Suppressor macrophage treated with lipopolysaccharide for 1 hour (primary cell): ENCODE measurements at places on chromosomes 13 and 19.
A peak's percentile ranks its signal among the peaks of the same experiment; 100 is the strongest.

- no peak for DNase-seq
Observed at GRCh38 chr19:9065457-9066014, 21.3 kb upstream of the OR1M1 start.

GRCh38 chr13:57631596-57632275 is at the start of gene PCDH17:
TSS of gene PCDH17 (plus strand) at chr13:57631744. CDS start at chr13:57632547, 803 bp downstream.
- peak; percentile 8 for DNase-seq

DNA sequence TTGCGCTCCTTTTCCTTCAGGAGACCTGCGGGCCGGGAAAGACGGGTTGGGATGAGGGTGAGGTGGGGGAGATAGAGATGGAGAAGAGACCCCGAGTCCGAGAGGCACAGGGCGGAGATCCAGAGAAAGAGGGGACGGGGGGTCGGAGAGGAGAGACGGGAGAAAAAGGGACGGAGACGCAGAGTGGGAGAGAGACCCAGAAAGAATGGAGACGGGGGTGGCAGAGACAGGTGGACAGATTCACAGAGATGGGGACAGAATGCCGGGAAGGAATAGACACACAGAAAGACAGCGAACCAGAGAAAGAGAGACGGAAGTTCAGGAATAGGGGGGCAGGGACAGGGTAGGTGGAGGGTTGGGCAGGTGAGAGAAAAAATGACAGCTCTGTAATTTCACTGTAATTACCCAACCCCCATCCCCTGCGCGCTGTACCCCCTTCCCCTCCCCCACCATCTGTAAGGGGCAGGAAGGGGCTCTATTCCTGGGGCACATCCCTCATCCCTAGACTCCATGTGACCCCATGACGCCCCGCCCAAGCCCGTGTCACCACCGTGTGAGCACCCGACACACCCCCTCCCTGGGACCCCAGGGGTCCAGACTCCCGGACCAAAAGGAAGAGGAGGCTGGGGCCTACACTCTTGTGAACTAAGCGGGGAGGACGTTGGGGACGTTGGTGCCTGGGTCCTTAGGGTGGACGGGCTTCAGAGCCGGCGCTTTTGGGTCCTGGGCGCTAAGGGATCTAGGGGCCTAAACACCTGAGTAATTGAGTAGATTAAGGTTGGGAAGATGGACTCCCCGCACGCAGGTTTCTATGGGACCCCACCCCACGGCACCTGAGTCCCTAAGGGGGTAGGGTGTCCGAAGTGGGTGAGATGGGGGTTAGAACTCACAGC is 967 bp downstream of the DBP start:
- no peak for DNase-seq

- no peak for DNase-seq
Observed at GRCh38 chr13:103168901-103169508, 102.8 kb upstream of the SLC10A2 start.

DNA sequence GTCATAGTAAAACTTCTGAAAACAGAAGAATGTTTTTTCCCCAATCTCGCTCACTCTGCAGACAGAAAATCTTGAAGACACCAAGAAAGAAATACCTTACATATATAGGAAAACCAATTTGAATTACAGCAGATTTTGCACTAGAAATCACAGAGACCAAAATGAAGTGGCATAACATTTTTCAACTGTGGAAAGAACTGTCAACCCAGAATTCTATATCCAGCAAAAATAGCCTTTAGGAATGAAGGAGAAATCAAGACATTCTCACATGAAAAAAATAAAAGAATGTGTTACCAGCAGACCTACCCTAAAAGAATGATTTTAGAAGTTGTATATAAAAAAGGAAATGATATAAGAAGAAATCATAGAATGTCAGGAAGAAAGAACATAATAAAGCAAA is 28.7 kb downstream of the CCDC122 start:
- no peak for DNase-seq

DNA sequence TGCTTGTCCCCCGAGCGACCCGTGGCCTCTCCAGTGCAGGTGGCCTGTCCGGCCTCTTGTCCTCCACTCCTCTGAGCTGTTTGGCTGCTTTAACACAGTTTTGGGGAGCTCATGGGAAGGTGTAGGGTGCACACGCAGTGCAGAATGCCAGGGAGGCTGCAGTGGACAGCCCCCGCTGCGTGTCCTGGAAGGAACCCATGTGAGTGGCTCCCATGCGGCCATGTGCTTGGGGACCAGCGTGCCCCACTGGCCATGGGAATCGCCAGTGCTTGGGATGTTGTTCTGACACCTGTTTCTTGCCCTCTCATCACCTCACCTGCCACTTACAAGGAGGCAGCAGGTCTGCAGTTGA is 22.6 kb upstream of the F7 start:
- no peak for DNase-seq

DNA sequence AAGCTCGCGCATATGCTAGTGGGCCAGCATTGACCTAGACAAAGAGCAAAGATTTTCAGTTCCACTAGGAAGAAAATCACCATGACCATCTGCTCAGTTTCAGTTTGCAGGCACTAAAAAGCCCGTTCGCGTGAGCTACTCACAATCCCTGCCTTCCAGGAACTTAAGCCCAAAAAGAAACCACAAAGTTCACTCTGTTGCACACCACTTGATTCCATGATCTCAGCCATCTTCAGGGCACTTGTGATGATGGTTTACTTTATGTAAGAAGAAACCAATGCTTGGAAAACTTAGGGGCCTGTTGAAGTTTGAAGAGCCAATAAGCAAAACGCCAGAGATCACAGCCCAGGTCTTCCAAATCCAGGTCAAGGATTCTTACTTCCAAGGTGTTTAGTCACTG is 45.0 kb upstream of the SLC15A1 start:
- no peak for DNase-seq

DNA sequence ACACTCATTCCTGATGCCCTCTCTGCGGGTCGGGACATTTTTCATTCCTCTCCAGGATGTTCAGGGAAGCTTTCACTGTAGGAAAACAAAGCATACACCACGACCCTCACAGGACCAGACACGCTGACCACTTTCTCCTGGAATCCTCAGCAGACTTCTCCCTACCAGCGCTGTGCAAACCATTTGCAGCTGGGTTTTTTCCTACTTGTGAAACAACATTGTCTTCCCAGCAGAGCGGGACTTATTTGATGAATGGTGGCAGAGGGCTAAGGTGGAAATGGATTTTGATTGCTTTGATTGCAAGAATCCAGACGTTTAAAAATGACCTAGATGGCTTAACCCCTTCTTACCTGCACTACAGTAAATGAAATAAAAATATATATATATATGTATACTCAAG is 265.9 kb downstream of the TBC1D4 start:
- no peak for DNase-seq

DNA sequence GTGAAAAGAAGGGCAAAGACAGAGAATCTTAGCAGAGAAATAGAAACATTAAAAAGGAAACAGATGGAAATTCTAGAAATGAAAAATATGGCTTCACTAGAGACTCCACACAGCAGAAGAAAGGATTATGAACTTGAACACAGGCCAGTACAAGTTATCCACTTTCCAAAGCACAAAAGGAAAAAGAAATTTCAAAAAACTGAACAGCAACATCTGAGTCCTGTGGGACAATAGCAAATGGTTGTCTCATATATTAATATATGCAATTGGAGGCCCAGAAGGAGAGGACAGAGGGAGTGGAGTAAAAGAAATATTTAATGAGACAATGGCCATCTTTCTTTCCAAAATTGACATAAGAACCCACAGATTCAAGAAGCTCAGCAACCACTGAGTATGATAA is 141.7 kb upstream of the GJB6 start:
- no peak for DNase-seq

- DNase-seq, result no peak
Observed at GRCh38 chr19:55149078-55150003, at the start of gene TNNT1. TSS of gene TNNT1 (minus strand) at chr19:55149206. CDS start at chr19:55147157, 2,049 bp downstream.

DNA sequence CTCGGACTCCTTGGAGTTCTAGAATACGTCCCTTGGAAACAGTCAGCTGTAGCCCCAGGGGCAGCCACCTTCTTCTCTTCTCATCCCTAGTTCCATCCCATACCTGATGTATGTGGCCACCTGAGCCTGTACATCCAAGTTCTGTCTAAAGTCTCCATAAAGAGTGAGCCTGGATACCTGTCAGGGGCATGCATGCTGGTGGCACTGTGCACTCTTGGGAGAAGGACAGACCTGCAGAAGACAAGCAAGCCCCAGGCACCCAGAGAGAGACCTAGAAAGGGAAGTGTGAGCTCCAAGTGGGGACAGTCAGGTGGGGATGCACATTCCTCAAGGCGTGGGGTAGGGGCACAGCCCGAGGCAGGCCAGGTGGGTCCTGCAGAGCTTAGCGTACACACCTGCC is 21.4 kb downstream of the SIAH3 start:
- DNase-seq, result no peak

DNA sequence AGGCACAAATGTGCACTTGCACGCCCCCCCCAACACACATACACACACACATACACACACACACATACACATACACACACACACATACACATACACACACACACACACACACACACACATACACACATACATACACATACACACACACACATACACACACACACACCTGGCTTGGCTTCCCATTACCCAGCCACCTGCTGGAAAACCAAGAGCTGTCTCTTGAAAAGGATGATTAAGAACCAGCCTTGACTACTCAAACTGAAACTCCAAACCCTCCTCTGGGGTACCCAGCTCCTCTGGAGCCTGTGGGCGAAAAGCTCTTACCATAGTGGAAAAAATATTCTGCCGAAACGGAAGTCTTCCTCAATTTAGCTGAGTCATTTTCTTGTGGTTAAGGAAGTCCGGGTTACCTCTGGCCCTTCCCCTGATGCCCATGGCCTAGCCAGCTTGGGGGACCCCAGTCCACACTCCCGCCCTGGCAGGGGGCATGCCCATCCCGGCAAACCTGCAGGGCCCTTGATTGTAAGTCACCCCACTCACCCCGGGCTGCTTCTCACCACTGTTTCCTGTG is 21.9 kb downstream of the CEBPA start:
- DNase-seq, result peak; percentile 78

GRCh38 chr13:72953391-72953965 is 105.3 kb upstream of the KLF5 start:
- no peak for DNase-seq

- no peak for DNase-seq
Observed at GRCh38 chr13:111347438-111347837, 27.0 kb downstream of the TEX29 start.

DNA sequence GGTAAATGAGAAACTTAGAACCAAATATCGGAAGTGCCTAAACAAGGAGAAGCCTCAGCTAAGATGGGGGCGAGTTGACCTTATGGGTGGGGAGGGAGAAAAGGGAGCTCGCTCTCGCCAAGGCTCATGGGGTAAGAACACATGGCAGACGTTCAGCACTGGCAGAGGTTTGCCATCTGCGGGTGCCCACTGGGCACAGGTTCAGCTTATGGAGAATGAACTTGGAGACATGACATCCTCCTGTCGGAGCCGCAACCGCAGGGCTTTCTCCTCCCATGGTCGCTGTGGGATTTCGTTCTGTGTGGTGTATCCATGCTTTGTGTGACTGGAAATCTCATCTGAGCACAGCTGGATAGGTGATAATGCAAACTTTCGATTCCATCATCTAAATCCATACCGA is 36.1 kb upstream of the PEPD start:
- DNase-seq, result no peak

DNA sequence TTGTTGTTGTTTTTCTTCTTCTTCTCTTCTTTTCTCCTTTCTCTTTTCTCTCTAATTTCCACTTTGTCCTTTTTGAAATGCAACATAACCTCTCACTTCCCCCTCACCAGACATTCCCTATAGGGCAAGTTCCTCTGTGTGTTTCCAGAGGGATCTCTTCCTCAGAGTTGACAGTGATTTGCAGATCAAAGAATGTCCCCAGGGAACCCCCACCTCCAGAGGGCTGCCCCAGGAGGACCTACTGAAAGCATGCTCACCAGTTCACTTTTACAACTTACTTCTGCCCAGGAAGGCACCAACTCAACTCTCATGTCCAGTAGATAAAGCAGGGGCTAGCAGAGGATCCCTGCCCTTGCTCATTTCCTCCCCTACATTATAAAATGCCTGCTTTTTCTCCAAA is 1648.0 kb downstream of the PCDH9 start:
- no peak for DNase-seq

GRCh38 chr13:29593605-29594297 is 1.7 kb downstream of the SLC7A1 start:
- DNase-seq, result no peak

DNA sequence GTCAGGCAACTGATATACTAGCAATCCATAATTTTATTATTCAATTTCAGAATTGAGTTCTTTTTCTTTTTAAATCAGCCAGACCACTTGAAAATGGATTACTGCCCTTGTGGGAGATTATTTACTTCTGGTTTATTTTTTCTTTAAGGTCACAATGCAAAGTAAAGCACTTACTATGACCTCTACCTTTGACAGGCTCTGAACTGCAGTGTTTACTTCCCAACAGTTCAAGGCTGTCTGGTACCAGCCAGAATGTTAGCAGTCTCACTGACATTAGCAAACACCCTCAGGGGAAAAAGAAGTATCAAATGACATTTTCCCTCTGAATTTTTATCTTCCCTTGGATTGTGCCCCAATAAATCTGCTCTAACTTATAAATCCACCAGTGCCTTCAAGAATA is 57.5 kb downstream of the RAP2A start:
- DNase-seq, result no peak

DNA sequence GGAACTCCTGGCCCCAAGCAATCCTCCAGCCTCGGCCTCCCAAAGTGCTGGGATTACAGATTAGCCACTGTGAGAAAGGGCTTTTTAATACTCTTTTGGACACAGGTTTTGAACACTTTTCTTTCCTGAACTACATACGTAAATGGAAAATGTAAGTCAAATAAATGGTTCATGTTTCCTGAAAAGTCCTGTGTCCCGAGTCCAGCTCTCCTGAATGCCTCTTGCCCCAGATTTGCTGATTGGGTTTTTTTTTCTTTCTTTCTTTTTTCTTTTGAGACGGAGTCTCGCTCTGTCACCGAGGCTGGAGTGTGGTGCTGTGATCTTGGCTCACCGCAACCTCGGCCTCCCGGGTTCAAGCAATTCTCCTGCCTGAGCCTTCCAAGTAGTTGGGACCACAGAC is 24.5 kb downstream of the PTPRS start:
- no peak for DNase-seq

- no peak for DNase-seq
Observed at GRCh38 chr19:1282588-1283206, 3.0 kb upstream of the EFNA2 start.

DNA sequence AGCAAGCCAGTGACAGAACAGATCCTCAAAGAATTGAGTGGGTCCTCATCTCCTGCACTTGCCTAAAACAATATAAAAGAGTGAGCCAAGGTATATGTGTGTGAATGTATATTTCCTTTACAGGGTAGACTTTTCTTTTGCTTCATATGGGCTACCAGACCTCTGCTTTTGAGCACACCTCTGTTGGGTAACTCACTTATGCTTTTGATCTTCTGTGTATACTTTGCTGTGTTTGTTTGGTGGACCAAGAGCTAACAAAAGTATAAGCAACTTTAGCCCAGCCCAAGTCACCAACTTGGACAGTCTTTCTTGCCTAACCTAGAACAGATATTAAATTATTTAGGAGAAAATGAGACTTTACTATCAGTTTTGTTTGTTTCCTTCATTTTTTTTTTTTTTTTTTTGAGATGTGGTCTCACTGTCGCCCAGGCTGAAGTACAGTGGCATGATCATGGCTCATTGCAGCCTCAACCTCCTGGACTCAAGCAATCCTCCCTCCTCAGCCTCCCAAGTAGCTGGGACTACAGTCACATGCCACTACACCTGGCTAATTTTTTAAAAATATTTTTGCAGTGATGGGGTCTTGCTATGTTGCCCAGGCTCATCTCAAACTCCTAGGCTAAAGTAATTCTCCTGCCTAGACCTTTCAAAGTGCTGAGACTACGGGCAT is 513.1 kb downstream of the DCT start:
- no peak for DNase-seq
